ENCODE measurements at places on chromosomes 1 and 21. TPM values are rescaled to one million over a fixed set of nuclear protein-coding genes. Genes with fewer than 3 reads are reported as not detected.

The RNU5D-1 gene
- 2.0 TPM for polyA plus RNA-seq

The GFI1 gene
- polyA plus RNA-seq, result 0.47 TPM

The RUNX3 gene
- 0.44 TPM for polyA plus RNA-seq

The REN gene
- 55.1 TPM for polyA plus RNA-seq

DNA sequence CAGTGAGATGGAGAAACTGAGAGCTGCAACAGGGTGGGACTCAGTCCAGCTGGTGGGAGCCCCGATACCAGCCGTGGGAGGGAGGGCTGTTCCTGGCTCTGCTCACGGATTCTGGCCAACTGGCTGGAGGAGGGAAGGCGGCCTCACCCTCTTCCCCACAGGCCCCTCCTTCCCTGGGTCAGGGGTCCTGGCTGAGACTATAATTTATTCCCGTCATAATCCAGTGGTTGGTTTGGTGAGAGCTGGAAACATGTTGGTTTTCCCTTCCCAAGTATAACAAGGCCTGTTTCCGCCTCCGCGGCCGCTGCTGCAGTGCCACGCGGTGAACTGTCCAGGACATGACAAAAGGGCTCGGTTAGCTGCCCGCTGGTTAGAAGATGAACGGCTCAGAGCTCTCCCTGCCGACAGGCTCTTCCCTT, 10.0 kb downstream of the PTPRF start:
- DNase-seq, result no peak

- no peak for DNase-seq
Observed at GRCh38 chr1:41827991-41828570, 90.6 kb downstream of the HIVEP3 start.

DNA sequence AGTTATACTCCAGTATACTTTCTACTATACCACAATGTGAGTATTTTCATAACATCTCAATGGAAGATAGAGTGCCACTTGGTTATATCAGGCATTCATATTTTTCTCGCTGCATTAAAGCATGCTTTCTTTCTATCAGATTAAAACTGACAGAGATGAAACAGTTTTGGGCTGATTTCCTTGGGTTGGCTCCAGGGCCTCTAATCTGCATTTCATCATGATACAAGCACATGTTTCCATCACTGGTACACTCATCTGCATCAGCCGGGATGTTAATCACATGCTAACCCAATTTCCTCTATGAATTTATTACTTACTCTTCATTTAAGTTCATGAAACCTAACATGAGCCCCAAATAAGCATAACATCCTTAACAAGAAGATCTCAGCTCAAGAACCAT, 289.0 kb upstream of the DAB1 start:
- DNase-seq, result no peak

- DNase-seq, result no peak
Observed at GRCh38 chr1:92134331-92134730, 54.2 kb downstream of the BTBD8 start.

DNA sequence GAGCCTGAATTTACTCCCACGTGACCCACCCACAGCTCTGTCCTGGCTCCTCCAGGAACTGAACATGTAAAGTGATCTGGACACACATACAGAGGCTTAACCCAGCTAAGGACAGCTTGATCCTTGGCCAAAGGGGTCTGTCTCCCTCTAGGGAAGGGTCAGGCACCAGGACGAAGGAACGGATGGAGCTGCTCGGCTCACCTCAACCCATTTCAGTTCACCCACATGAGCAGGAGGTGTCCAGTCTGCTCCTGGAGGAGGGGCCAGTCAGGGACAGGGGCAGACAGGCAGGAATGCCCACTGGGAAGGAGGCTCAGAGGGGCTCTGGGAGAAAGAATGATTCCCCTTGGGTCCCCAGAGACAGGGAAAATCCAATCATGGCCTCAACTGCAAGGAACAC, 567.2 kb downstream of the PTPRU start:
- no peak for DNase-seq

- DNase-seq, result no peak
Observed at GRCh38 chr1:93753791-93754763, 72.4 kb upstream of the BCAR3 start.

DNA sequence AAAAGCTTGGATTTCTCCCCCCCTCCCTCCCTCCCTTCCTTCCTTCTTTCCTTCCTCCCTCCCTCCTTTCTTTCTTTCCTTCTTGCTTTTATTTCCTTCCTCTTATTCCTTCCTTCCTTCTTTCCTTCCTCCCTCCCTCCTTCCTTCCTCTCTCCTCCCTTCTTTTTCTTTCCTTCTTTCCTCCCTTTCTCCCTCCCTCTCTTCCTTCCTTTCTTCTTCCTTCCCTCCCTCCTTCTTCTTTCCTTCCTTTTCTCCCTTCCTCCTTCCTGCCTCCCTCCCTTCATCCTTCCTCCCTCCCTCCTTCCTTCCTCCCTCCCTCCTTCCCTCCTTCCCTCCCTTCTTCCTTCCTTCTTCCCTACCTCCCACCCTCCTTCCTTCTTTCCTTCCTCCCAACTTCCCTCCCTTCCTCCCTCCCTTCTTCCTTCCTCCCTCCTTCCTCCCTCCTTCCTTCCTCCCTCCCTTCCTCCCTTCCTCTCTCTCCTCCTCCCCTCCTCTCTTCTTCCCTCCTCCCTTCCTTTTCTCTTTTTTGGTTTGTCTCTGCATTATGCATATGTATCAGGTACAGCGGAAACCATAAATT, 22.8 kb downstream of the WDR64 start:
- DNase-seq, result no peak

- DNase-seq, result no peak
Observed at GRCh38 chr1:180945151-180945550, 32.5 kb downstream of the KIAA1614 start.

DNA sequence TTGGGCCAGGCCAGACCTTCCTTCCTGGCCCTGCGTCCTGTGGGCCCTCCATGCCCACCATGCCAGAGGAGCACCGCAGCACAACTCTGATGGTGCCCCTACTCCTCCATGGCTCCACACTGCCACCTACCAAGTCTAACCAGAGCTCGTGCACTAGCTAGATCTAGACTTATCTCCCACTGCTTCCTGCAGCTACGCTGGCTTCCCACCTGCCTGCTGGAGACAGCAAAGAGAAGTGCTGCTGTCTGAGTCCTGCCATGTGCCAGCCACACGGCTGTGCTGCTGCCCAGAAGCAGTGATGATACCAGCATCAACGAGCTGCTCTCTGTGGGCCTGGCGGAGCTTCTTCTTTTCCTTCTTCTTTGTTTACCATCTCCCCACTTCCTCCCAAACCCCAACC, 4.5 kb downstream of the GUCA2B start:
- DNase-seq, result no peak

DNA sequence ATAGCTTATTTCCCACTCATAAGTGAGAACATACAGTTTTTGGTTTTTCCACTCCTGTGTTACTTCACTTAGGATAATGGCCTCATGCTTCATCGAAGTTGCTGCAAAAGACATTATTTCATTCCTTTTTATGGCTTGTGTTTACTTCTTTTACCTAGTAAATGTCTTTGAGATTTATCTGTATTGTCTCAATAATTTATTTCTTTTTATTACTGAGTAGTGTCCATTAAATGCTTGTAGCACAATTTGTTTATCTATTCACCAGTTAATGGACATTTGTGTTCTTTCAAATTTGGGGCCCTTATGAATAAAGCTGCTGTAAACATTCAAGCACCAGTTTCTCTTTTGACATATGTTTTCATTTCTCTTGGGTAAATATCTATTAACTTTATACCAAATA, 86.0 kb downstream of the UCHL5 start:
- no peak for DNase-seq

GRCh38 chr1:16443975-16444770, 3.6 kb downstream of the NECAP2 start:
- DNase-seq, result no peak

All from left renal cortex interstitium (tissue), 4 donors.